ENCODE measurements at places on chromosomes 16 and 17.

DNA sequence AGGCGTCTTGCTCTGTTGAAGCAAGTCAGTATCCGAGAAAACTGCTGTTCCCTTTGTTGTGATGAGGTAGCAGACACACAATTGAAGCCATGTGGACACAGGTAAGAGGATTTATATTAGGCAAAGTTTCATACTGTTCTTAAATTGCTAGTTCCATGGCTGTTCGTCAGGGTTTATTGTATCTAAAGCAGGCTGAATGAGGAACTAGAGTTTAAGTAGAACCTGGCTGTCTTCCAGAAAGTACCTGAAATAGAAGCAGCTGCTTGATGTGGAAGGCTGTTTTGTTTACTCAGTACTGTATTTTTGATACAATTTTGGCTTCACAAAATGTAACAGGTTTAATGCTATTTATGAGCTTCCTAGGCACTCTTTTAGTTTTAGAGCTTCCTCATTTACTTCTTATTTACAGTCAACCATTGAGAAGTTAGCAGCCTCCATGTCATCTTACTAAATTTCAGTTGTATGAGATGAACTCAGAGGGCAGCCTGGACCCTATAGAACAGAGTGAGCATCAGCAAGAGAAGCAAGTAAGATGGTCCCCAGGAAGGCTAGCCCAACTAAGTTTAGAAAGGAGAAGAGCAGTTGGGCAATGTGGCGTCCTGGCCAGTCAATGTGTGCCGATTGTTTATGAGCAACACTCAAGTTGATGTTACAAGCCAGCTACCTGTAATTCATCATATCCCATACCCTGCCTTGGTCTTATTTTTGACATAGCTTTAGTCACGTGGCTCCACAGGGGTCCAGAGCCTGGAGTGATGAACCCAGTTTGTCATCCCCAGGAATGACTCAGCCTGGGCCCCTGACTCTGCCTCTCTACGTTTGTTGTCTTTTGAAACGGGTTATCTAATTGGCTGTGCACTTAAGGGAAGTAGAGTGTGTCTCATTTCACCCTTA lies 9.7 kb upstream of the ARL2BP start:
- peak; percentile 54 for DNase-seq

DNA sequence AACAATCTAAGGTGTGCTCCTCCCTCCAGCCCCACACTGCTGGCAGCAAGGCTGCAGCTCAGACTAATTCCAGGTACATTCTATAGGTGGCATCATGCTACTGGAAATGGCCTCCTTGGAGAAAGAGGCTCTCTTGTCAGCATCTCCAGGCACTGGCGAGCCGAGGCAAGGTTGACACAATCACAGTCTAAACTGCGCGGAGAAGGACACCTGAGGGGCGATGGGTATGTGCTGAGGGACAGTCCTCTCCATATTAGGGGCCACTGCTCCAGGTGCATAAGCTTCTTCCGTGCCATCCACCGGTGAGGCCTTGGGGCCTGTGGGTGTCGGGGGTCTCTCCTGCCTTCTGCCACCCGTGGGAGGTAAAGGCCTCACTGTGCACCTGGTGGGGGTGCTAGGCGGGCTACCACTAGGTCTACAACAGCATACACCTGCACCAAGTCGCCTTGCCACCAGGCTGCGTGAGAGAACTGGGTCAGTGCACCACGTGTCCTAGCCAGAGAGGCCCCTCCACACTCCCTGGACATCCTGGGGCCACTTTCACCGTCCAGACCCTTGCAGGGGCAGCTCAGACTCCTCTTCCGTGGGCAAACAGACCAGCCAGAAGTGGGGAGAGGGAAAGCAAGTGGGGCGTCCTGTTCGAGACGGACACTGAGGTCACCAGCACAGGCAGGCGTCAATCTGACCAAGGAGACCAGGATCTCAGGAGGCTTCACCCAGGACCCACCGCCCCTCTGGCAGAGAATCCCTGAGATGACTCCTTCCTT lies 12.1 kb upstream of the CBX8 start:
- no peak for DNase-seq

GRCh38 chr17:65398040-65398787 lies 163.2 kb downstream of the AXIN2 start:
- DNase-seq, result no peak

DNA sequence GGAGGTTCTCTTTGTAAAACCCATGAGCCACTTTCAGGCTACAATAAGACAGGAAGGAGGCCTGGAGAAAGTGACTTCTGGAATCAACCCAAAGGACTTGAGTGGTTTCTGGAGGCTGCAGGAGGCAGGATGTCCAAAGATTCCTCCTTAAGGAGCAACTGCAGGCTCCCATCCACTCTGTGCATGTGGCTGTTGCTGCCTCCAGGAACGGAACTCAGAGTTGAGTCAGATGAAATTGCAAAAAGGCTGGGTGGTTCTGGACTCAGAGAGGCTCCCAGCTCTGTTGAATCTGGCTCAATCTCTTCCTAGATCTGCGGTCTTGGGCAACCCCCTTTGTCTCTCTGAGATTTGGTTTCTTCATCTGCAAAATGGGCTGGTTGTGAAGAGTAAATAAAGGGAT lies 197.1 kb downstream of the SHISA9 start:
- DNase-seq, result no peak

DNA sequence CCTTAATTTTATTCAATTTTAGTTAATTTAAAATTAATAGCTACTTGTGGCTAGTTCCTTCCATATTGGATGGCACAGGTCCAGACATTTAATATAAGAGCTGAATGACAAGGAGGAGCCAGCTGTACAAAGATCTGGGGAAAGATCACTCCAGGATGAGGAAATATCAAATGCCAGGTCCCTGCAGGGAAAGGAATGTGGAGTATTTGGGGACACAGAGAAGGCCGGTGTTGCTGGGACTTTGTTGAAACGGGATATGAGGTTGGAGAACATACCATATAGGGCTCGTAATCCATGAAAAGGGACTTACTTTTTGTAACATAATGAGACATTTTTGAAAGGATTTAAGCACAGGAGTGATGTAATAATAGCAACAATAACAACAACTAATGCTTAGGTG lies 426.8 kb downstream of the HS3ST4 start:
- no peak for DNase-seq

- DNase-seq, result no peak
Observed at GRCh38 chr16:83830091-83830768, 22.5 kb downstream of the HSBP1 start.

DNA sequence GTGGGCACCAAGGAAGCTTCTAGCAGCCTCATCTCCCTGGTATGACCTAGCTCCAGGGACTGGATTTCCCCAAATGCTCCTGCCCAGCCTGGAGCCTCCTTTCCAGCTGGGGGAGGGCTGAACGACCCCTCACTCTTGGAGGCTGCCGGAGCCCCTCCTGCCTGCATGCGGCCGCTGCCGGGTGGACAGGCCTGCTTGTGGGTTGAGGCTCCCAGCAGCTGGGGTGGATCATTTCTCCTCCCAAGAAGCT lies 213.6 kb downstream of the SEC14L1 start:
- no peak for DNase-seq

DNA sequence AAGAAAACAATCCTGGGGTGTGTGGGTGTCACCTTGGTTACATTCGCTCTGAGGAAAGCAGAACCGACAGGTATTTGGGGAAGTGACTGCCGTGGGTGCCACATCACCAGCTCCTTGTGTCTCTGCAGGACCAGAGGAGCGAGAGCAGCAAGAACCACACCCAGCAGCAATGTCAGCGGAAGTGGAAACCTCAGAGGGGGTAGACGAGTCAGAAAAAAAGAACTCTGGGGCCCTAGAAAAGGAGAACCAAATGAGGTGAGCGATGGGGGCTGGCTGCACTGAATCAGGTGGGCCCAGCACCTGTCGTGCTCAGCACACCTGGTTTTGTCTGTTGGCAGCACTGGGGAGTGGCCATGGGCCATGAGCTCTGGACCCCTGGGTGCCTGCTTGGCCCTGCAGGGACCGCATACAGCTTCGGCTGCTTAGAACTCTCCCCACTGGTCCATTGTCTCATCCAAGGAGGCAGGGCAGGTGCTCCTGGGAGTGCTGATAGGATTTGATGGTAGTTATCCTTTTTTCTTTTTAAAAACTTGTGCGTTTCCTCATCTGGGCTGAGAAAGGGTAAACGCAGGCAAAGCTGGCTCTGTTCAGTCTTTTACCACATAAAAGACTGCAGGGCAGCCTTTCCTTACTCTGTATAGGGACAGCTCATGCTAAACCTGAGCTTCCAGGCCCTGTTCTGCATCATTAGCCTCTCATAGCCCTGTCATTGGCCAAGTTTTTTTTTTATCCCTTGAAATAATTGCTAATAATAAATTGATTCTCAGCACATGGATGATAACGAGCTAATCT lies 29.4 kb downstream of the HMOX2 start:
- peak; percentile 68 for DNase-seq

DNA sequence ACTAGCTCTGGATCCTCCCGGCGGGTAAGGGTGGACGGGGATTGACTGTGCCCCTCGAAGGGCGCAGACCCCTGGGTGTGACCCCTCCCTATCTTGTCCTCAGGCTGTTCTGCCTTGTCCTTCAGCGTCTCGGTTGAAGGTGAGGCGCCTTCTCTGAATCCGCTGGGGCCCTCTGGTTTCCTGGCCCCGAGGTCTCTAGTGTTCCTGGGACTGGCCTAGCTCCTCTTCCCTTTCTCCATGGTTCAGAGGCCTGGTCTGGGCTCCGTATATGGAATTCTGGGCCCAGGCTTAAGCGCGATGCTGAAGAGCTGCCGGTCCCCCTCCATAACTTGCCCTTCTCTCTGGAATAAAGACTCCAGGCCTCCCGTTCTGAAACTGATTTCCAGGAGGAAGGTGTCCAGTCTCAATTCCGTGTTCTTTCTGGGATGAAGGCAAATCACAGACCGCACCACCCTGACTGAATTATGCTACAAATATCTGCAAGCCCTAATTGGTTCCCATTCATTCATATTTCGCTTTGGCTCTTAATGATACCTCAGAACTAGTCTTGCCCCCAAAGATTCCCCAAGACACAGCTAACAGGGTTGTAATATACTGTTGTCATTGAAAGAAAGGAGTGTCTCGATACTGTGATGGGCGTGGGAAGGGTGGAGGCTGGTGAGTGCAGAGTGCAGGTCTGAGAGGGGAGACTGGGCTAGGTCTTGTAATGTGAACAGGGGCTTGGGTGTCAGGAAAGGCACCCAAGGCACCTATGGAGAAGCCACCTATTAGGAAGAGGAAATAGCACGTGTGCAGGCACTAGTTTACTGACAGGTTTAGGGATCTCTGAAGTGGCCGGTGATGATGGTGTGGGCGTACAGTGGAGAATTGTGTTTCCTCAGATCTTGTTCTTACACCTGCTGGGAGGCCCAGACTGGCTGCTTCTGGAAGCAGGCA lies 851 bp downstream of the EDC4 start:
- DNase-seq, result peak; percentile 6

DNA sequence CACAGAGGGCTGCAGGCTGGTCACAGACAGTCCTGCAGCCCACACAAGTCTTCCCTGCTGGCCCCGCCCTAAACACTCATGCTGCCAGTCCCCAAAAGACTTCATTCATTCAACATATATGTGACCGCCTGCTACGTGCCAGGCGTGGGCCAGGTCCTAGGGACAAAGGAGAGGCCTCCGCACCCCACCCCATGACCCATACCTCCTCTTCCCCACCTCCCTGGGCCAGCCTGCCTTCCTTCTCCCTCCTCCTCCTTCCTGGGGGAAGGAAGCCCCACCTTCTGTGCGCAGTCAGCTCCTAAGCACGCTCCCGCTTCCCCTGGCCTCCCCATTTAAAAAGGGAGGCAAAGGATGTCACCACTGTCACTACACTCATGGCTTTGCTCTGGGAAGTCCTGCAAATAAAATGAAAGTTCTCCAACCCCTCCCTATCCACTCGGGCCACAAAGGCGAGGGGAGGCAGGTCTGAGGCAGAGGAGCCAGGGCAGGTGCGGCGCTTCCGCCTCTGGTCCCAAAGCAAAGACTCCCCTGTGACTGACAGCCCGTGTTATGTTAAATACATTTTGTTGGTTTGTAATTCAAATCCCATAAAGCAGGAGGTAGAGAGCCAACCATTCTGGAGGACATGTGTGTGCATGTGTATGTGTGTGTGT lies 9.0 kb downstream of the DNAAF8 start:
- DNase-seq, result no peak

- no peak for DNase-seq
Observed at GRCh38 chr17:77570565-77570898, 388.0 kb upstream of the TNRC6C start.

DNA sequence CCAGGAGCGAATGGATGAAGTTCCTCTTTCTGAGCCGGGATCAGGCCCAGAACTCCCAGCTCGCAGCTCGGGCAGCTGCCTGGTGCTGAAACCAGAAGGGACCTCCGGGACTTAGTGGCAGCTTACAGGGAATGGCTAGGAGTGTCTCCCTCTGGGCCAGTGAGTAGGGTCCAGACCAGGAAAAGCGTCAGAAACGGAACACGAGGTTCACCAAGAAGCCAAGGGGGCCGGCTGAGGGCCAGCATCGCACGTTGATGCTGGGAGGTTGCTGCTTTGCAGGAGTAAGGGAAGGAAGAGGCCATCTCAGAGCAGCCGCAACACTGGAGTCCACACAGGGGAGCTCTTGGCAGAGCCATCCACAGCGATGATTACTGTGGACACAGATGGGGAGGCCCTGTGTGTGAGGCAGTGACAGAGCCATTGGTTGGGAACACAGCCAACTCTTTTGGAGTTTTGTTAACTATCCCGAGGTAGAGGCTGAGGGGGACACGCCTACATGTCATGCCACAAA lies 74.0 kb upstream of the CREBBP start:
- peak; percentile 12 for DNase-seq

DNA sequence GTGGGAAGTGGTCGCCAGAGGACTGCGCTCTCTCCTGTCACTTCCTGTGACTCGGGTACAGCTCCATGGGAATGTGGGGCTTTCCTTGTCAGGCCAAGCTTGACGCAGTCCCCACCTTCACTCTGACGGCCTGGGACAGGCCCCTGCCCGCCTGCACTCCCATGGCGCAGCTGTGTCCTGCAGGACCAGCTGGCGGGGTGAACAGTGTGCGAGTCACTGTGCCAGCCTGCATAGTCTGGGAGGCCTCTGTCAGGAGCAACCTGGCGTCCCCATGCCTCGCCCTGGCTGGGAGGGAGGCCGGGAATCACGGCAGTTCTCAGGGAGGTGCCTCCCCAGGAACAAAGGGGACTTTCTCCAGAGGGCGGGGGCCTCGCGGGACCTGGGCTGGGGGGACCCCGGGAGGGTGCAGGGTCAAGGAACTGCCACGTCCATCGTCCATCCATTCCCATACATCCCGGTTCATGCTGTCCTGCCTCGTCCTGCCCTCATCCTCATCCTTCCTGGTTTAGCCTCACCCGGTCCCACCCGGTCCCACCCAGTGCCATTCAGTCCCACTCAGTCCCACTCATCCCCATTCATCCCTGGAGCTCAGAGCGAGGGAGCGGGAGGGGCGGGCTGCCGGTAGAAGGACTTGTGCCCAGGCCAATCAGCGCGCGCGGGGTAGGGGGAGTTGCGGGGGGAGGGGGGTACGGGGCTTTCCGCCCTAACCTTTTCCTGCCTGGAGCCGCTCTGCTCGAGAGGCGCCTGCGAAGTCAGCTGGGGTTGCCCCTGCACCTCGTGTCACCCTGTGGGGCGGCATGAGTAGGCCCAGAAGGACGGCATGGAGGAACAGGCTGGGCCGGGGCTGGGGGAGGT lies 13.4 kb downstream of the FLYWCH1 start:
- no peak for DNase-seq

- no peak for DNase-seq
Observed at GRCh38 chr17:61131585-61131984, 268.1 kb upstream of the TBX2 start.
